Breast epithelium (tissue), 4 donors: ENCODE measurements at places on chromosomes 13 and 19. TPM values are rescaled to one million over a fixed set of nuclear protein-coding genes. Genes with fewer than 3 reads are reported as not detected.

- DNase-seq, result no peak
Observed at GRCh38 chr13:106702505-106702904, 134.6 kb upstream of the ARGLU1 start.

- no peak for DNase-seq
Observed at GRCh38 chr13:100399455-100399854, 189.1 kb downstream of the GGACT start.

- no peak for DNase-seq
Observed at GRCh38 chr13:47502166-47502565, 498.9 kb downstream of the SUCLA2 start.

GRCh38 chr19:3135961-3136683 is at the start of gene GNA15:
Gene GNA15, plus strand, starts transcription at chr19:3136033. Its CDS starts 418 bp downstream, at chr19:3136451.
- DNase-seq, result peak; percentile 70

- no peak for DNase-seq
Observed at GRCh38 chr13:23384111-23384510, 49.4 kb downstream of the SACS start.

GRCh38 chr19:49436381-49437017 is 4.8 kb downstream of the SLC17A7 start:
- no peak for DNase-seq

DNA sequence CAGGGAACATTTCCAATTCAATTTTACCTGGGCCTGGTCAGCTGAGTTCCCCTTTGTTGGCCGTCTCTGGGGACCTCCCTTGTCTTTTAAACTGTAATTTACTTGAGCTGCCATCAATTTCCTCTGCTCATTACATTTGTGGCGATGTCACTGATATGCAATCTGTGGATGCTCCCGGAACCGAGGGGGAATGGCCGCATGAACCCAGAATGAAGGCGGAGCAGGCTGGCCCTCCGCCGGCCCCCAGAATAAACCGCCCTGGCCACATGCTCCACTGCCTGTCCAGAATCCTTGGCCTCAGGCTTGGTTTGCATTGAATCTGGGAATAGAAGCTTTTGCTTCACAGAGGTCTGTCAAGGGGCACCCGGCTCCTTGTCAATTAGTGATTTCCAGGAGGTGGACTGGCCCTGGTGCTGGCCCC is 276.8 kb downstream of the TEX29 start:
- DNase-seq, result no peak

DNA sequence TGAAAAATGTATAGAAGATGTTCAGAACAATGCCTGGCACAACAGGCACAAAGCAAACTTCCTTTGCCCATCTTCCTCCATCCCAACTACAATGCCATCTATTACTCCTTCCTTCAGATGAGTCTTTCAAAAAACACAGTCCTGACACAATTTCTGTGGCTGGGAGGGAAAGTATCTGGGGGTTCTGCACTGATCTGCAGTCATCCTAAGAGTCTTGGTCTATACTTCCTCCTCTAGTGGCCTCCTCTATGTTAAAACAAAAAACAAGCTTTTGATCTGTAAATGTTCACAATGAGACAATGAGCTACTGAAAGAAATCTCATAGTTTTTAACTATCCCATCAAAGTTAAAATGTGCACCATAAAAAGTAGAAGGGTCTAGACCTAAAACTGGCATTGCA is 44.8 kb downstream of the USP12 start:
- DNase-seq, result no peak

DNA sequence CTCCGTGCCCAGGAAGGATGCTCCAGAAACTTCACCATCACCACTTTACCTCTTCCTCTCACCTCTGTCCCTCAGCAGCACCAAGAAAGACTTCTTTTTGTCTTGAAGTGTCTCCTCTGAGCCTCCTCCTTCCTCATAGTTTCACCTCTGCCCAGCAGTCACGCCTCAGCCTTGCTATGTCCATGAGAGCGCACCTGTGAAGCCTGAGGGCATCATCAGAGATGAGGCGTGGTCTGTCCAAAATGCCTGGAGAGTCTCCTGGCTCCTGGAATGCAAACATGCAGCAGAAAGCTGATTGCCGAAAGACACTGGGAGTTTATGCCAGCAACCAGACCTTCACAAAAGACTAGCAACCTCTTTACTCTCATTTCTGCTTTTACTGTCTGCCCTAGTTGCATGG is 336.6 kb downstream of the TEX29 start:
- no peak for DNase-seq

- no peak for DNase-seq
Observed at GRCh38 chr19:3591876-3592613, 6.8 kb downstream of the GIPC3 start.

DNA sequence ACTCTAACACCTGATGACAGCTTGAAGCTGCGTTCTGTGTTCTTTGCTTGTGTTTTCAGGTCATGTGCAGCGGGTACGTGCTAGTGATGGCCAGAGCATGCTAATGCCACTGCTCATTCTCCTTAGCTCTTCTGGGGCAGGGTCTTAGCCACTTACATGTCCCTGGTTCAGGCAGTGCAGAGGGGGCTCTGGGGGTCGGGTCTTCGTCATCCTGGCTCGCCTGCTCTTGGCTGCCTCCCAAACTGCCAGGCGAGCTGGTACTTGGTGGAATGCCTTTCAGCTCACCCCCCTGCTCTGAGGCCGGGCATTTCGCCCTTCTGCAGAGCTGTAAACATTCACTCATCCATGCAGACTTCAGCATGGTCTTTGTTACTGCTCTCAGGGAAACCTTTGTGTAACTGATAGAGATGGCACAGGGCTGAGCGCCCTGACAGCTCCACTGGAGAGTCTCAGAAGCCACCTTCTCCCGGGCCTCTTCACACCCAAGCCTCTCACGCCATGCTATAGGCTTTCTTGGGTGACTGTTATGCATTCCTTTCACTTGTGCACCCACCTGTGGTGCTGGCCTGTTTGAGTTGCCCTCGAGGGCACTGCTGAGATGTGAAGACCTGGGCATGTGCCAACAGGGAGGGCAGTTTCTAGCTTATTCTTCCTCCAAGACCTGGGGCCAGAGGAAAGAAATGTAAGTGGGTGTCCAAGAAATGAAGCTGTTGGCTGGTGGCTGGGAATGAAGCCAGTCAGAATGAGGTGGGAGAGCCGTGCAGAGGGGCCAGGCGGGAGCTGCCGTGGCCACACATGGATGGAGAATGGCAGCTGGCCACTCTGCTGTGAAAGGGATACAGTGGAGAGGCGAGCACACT is 24.4 kb downstream of the FAM124A start:
- no peak for DNase-seq

DNA sequence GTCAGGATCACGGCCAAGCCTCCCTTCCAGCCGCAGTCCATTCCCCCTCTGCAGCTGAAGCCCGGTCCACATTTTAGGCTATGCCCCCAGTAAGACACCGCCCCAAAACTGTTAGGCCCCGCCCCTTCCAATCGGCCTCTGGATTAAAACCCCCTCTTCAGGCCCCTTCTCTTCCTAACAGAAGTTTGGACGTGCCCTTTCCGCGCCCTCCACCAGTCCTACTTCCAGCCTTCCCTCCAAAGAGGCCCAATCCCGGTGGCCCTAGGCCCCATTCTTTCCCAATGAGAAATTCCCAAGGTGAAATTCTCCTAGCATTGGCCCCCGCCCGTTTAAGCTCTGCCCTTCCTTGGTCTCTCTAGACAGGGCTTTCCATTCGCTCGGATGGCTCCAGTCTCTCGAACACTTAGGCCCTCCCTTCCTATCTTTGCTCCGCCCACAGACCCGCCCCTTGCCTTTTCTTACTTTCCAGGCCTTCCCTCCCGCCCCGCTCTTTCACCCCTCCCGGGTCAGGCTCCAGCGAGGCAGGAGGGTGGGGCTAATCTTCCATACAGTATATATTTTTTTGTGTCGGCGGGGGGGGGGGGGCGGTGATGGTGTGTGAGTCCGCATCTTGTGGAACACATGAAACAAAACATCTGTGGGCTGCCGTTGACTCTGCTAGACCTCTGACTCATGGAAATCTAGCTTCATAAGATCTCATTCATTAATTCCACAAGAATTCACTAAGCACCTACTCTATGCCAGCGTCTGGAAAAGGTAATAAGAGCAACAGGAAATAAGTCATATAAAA is 13.6 kb downstream of the LTBP4 start:
- peak; percentile 75 for DNase-seq

DNA sequence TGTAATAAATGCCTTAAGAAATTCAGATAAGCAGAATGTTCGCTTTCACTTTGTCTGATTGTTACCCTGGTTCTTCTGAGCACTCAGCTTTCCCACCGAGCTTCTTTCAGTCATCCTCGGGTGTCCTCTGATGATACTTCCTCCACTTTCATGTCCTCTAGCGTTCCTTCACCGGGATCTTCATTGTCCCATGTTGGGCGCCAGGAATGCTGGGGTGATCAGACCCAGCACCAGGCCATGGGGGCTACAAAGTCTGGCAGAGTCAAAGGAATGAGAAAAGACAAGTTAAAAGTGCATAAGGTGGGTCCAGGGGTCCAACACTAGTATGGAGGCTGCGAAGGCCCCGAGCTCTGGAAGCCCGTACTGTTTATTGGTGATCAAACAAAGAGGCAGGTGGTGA is 11.7 kb upstream of the C19orf84 start:
- DNase-seq, result no peak

GRCh38 chr19:46756544-46756888 is 10.3 kb upstream of the STRN4 start:
- DNase-seq, result no peak

DNA sequence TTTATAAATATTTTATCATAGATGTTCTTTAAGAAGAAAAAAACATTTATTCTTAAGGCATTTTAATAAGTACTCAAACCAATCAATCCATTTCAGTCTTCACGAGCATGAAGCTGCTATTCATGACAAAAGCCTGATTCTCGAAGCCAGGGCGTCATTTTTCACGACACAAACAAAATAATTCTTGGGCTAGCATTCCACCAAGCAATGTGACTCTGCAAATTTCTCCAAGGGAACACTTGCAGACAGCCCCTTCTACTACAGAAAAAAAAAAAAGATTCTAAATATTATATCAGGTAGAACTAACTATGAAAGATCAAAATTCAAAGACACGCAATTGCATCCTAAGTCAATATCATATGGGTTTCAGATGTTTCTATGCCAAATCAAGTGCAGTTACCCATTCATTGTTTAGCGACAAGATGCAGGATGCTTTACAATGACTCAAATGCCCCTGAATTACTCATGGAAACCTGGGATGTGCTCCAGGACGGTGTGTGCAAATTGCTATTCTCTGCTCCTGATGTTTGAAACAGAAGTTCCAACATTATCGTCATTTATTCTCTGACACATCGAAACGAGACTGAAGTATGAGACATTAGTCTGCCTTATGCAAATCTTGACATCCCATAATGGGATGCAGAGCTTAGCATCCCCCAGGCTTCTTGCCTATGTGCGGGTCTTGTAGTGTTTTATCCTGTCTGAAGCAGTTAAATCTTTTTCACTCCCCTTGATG is 517.7 kb downstream of the MYO16 start:
- DNase-seq, result no peak

GRCh38 chr19:28313633-28314032 is 899.3 kb downstream of the UQCRFS1 start:
- no peak for DNase-seq

DNA sequence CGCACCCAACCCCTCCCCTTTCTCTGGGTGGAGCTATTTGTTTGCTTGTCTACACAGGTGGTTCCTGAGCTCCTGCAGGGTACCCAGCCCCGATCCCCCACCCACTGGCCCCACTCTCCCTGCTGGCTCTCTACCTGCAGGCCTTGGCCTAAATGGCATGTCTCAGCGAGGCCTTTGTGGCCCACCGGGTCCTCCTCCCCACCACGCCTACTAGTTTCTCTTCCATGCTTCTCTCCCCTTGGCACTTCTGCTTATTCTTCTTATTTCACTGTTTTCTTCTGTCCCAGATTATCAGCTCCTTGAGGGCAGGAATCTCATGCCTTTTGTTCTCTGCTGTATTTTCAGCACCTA is 57.4 kb upstream of the ZNF536 start:
- DNase-seq, result no peak

DNA sequence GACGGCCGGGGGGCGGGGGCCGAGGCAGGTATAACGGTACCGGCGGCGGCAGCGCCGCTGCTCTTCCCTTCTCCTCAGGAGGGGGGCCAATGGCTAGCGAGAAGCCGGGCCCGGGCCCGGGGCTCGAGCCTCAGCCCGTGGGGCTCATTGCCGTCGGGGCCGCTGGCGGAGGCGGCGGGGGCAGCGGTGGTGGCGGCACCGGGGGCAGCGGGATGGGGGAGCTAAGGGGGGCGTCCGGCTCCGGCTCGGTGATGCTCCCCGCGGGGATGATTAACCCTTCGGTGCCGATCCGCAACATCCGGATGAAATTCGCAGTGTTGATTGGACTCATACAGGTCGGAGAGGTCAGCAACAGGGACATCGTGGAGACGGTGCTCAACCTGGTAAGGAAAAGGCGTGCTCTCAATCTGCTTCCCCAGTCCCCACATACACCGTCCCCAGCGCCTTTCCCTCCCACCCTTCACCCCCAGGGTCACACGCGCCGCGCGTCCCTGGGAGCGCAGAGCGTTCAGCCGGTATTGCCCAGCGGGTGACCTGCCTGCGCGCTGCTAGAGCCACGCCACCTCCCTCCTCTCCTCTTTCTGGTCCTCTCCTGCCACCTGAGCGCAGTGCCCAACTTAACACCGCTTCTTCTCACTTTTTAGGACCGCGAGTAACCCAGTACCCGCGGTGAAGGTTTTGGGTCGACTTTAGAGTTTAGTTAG is 814 bp downstream of the NBEA start:
- DNase-seq, result no peak

GRCh38 chr13:29752175-29752574 is 98.2 kb downstream of the UBL3 start:
- DNase-seq, result no peak

DNA sequence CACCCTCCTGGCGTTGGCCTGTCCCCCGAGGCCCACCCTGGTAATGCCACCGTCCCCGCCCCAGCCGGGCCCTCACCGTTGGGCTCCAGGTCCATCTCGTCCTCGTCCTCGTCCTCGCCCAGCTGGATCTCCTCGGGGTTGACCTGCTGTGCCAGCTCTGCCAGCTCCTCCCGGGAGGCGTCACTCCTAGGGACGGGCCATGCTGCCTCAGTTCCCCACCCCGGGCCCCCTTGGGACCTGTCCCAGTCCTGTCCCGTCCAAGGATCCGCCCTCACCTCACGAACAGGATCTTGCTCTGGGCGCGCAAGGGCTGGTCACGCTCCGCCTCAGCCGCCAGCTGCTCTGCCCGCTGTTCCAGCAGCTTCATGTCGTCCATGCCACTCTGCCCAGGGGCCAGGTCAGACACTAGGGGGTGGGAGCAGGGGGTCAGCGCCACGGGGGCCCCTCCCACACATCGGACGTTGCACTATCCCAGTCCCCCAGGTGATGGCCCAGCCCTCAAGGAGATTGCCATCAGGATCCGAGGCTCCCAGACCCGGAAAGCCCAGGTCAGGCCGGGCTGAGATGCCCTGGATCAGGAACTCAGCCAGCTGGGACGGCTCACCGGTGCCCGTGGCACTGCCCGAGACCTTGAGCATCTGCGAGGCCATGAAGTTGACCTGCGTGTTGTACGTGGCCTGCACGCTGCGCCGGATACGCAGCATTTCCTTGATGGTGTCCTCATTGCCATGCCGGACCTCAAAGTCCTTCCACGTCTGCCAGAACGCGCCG is 9.5 kb downstream of the XAB2 start:
- peak; percentile 80 for DNase-seq

TMEM145 gene
- total RNA-seq, result 0.33 TPM

SYNGR4 gene
- not detected for total RNA-seq

DACT3 gene
- total RNA-seq, result 3.9 TPM

PTGER1 gene
- total RNA-seq, result not detected

ZIM2 gene
- 1.6 TPM for total RNA-seq

MBD3L2 gene
- total RNA-seq, result not detected

ZNF568 gene
- total RNA-seq, result 8.5 TPM

OVOL3 gene
- total RNA-seq, result not detected

SH3GL1 gene
- 25.6 TPM for total RNA-seq

ZNF709 gene
- total RNA-seq, result 3.0 TPM

KLK2 gene
- 14.7 TPM for total RNA-seq

LILRA1 gene
- 0.44 TPM for total RNA-seq

CEACAM8 gene
- not detected for total RNA-seq

CLDND2 gene
- not detected for total RNA-seq

GZMM gene
- total RNA-seq, result not detected

CACNG7 gene
- total RNA-seq, result not detected
